ENCODE measurements at places on chromosomes 4 and X. TPM values are rescaled to one million over a fixed set of nuclear protein-coding genes. Genes with fewer than 3 reads are reported as not detected.

The NEIL3 gene
- 18.3 TPM for total RNA-seq

The PUDP gene
- 17.4 TPM for total RNA-seq

The MAP7D3 gene
- 20.5 TPM for total RNA-seq

The S100P gene
- total RNA-seq: 19.3 TPM

The EDA gene
- 4.2 TPM for total RNA-seq

The CXCL6 gene
- total RNA-seq: not detected

The RADX gene
- total RNA-seq: 12.7 TPM

The PWWP3B gene
- not detected for total RNA-seq

The FDCSP gene
- total RNA-seq: not detected

The CT45A10 gene
- not detected for total RNA-seq

- no peak for DNase-seq
These were observed 114.0 kb upstream of the ENPEP start for GRCh38 chr4:110361921-110362320.

GRCh38 chr4:22850055-22850454 is 157.3 kb downstream of the GBA3 start:
- no peak for DNase-seq

- no peak for DNase-seq
These were observed 69.6 kb upstream of the PCDH18 start for GRCh38 chr4:137601934-137602333.

DNA sequence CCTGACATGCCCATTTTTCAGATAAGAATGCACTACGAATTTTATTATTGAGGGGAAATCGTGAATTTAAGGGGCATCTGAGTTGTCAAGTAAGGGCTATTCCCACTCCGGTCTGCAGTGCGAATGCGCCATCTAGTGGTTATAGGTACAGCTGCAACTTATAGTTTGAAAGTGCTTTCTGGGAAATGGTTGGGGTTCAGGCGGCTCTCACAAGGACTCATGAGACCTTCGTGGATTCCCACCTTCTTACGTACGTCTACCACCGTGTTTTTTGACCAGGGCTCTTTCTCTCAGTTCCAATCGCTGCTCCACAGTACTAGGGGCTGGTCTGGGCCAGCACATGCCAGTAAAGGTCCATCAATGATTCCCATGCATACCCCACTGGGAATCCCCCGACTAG is 12.3 kb downstream of the MSL3 start:
- DNase-seq: peak; percentile 62

DNA sequence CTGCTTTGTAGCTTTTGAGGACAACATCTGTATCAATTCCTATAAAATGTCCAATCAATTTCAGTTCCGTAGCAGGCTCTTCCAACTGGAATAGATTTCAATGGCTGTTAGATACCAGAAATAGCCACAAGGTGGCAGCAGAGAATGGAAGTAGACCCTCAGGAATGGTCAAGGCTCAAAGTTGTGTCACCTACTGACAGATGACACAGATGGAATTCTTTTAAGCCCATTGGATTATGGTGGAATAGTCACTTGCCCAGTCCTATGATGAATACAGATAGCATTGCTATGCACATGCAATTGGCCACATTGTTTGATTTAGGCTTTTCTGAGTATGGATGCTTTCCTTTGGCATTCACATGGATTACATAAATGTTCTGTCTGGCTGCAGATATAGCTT is 130.4 kb upstream of the RADX start:
- no peak for DNase-seq

GRCh38 chr4:89316211-89316610 is 8.6 kb upstream of the GPRIN3 start:
- no peak for DNase-seq

GRCh38 chr4:94814237-94814636 is 56.5 kb downstream of the BMPR1B start:
- no peak for DNase-seq

DNA sequence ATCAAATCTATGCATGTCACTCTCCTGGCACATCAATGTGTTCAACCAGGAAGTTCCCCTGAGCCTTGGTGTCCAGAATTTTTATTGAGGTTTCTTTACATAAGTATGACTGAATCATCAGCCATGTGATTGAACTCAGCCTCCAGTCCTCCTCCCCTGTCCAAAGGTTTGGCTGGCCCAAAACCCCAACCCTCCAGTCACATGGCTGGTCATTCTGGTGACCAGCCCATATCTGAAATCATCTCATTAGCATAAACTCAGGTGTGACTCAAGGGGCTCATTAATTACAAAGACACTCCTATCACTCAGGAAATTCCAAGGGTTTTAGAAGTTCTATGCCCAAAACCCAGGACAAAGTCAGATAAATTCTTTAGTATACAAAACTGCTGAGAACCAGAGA is 20.6 kb upstream of the SUPT20HL2 start:
- no peak for DNase-seq

DNA sequence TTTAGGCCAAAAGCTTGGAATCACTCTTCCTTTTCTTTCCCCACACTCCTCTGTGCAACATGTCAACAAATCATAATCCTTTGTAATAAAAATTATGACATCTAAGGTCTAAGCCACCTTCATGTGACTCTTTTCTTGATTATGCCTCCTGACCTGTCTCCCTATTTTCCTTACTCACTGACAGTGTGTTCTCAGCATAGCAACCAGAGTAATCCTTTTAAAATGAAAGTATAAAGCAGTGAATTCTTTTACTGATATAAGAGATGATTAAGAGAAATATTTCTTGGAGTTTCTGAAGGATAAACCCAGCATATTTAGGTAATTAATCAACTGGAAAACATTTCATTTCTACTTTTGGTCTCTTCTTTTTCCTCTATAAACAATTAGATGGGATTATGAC is 44.7 kb downstream of the USO1 start:
- no peak for DNase-seq

GRCh38 chr4:158604369-158604768 is 67.3 kb downstream of the C4orf46 start:
- no peak for DNase-seq

GRCh38 chr4:857461-857860 is 31.5 kb upstream of the CPLX1 start:
- DNase-seq: no peak

- DNase-seq: no peak
These were observed 8.8 kb downstream of the DCLK2 start for GRCh38 chr4:150087006-150087405.

- no peak for DNase-seq
These were observed 9.8 kb upstream of the TIGD2 start for GRCh38 chr4:89101256-89102161.
